NB4 (cell line): ENCODE measurements at places on chromosomes 2 and 18.
A peak's percentile ranks its signal among the peaks of the same experiment; 100 is the strongest.

GRCh38 chr2:23595601-23596251 lies 210.7 kb downstream of the KLHL29 start:
- DNase-seq: peak; percentile 14

- no peak for DNase-seq
Observed at GRCh38 chr2:197163712-197164140, 146.9 kb downstream of the ANKRD44 start.

DNA sequence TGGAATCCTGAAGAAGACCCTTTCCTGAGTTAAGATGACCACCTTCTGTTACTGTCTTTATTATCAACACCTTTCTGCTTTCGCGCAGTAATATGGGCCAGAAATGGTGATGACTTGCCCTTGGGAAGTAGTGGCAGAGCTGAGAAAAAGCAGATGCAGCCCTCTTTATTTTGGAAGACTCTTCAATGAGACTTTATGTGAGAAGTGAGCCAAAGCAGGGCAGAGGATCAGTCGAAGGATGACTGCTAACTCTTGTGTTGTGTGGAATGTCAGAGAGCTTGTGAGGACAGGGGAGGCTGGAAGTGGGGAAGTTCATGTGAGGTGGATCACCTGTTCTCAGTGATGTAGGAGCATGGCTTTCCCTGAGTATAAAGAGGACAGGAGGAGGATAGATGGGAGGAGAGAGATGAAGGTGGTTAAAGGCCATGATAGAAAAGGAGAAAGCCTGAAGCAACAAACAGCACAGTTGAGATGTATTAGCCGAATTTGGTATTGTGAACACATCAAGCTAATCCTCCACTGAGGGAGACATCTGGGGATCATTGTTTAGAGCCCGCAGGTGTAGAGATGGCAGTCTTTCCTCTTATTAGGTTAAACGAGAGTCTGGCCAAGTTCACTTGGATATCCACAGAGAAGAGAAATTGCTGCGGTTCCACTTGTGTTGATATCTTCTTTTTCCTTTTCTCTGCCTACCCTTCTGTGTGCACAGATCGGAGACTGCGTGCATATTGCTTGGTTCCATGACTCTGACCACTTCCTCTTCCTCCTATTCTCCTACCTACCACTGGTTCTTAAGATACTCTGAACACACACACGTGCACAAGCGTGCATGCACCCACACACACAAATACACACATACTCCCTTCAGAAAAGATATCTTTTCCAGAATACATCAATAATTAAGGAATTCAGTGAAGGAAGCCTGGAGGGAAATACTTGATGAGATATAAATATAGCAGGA lies 67.4 kb downstream of the SLC9A2 start:
- peak; percentile 64 for DNase-seq

GRCh38 chr18:38076346-38077070 lies 510.9 kb upstream of the CELF4 start:
- DNase-seq: no peak

GRCh38 chr2:94984964-94985575 lies 40.4 kb upstream of the MAL start:
- DNase-seq: no peak

GRCh38 chr18:54828281-54828881 lies at the start of gene RAB27B:
Gene RAB27B (plus strand): TSS chr18:54828477. CDS start chr18:54877586, 49,109 bp downstream.
- peak; percentile 80 for DNase-seq

DNA sequence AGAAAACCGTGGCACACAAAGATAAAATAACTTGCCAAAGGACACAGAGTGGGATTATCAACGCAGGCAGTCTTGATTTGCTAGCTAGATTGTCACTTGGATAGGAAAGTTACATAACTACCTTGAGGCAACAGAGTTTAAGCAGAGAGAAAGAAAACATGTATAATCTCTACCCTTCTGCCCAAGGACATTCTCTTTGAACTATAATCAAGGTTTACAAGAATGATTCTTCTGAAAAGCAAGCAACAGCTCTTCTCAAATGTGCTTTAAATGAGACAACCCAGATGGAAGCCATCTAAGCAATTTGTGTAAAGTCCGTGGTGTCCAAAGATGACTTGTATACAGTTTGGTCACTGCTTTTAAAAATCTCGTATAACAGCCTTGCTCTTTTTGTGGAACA lies 177.4 kb downstream of the CD226 start:
- DNase-seq: no peak

DNA sequence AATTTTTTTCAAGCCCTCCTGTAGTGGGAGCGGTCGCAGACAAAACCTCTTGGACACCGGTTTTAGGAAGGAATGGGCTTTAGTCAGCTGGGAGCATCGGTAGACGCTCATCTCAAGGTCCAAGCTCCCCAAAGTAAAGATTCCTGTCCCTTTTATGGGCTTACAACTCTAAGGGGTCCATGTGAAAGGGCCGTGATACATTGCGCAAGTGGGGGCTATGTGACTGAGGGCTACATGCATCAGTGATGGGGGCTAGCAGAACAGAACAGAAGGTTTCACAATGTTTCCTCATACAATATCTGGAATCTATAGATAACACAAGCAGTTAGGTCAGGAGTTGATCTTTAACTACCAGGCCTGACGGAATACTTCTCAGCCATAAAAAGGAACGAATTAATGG lies 62.5 kb downstream of the CAMKMT start:
- DNase-seq: no peak

DNA sequence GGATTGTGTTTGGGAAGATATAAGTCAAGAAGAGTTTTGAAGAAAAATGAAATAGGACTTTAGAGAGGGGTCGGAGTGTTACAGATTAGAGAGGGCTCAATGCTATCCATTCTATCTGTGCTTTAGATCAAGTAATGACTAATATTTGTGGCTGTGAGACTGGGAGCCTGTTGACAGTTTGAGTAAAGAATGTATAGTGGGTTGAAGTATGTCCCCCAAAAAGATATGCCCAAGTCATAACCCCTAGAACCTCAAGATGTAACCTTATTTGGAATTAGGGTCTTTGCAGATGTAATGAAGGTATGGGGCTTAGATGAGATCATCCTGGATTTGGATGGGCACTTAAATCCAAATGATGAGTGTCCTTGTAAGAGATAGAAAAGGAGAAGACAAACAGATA lies 55.3 kb upstream of the SERPINE2 start:
- DNase-seq: no peak

DNA sequence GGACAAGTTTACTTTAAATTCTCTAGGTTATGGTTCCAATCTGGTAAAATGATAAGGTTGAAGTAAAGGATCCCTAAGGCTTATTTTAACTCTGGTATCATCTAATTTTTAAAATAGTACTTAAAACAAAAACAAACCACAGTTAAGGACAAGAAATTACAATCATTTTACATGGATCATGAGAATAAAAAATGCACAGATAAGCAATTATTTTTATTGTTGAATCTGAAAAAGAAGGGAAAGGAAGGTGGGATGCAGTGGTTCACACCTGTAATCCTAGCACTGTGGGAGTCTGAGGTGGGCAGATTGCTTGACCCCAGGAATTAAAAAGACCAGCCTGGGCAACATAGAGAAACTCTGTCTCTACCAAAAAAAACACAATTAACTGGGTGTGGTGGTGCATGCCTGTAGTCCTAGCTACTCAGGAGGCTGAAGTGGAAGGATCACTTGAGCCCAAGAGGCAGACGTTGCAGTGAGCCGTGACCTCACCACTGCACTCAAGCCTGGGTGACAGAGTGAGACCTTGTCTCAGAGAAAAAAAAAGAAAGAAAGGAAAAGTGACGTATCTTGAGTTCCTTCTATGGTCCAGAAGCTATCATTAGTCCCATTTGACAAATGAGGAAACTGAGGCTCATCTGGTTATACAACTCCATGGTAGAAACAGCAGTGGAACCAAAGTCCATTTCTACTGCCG lies 2.5 kb downstream of the TNFAIP6 start:
- no peak for DNase-seq

DNA sequence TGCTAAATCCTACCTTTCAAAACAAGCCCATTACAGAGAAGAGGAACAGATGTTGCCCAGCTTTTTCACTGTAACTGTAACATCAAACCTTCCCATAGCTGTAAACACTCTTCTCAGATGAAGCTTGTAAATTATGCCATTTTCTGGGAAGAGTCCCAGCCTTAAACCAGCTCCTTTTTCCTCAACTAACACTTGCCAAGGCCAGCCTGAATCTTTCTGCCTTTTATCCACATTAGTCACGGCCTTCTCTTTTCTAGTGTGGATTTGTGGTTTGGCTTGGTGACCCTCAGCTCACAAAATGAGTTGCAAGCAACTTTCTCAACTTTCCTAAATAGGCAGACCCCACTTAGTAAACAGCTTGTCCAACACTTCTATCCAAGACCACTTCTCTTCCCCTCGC lies 90.2 kb downstream of the CABLES1 start:
- no peak for DNase-seq
